ENCODE measurements at places on chromosomes 5 and 9. TPM values are rescaled to one million over a fixed set of nuclear protein-coding genes. Genes with fewer than 3 reads are reported as not detected.
A peak's percentile ranks its signal among the peaks of the same experiment; 100 is the strongest.

Gene HRCT1
- 0.92 TPM for total RNA-seq

Gene CDO1
- total RNA-seq: not detected

Gene SHOC1
- total RNA-seq: not detected

DNA sequence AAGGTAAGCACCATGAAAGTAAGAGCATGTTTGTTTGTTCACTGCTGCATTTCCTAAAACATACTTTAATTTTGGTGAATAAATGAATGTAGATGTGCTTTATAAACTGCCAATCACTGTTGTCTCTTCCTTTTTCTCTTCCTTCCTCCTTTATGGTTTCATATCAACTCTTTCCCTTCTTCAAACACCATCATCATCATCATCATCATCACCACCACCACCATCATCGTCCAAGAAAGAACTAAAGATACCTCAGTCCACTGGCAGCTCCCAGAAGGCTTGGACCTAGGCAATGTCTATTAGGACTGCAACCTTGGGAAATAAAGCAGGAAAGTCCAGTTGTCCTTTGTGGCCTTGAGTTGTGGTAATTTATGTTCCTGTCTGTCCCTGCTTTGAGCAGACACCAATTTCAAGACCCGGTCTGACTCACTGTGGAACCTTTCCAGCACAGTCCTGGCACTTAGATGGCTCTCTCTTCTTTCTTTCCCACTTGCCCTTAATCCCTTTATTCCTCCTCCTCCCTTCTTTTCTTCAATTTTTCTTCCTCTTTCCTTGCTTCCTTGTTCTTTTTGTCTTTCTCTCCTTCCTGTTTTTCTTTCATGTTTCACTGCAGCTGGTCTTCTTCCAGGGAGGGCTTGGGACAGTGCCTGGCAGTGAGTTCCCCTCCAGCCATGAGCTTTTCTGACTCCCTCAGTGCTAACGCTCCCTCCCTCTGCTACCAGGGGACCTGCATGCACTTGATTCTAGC, 99.3 kb downstream of the ANGPTL2 start:
- no peak overlapping the region for H3K4me3 ChIP-seq
- no peaks in the 10 kb centered on the region for H3K4me1 ChIP-seq
- no peaks in the 10 kb centered on the region for H3K36me3 ChIP-seq

DNA sequence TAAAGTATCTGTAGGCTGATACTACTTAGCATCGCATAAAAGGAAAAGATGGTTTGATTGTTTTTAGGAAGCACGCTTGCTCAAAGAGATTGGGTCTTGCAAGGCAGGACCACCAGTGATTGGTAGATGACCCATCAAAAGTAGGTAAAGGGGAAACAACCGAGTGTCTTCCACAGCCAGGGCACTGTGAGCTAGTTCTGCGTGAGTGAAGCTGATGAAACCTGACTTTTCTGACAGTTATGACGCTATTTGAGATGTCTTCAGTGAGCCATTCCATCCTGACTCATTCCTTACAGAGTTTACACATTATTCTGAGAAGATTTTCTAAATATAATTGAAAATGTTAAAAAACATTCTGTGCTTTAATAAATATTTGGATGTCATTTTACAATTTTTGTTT, 49.7 kb downstream of the BASP1 start:
- H3K27ac ChIP-seq: no peak overlapping the region
- H3K4me3 ChIP-seq: no peak overlapping the region
- H3K4me1 ChIP-seq: no peaks in the 10 kb centered on the region
- no peaks in the 10 kb centered on the region for H3K36me3 ChIP-seq
- H3K27me3 ChIP-seq: no peaks in the 10 kb centered on the region
- DNase-seq: no peak

DNA sequence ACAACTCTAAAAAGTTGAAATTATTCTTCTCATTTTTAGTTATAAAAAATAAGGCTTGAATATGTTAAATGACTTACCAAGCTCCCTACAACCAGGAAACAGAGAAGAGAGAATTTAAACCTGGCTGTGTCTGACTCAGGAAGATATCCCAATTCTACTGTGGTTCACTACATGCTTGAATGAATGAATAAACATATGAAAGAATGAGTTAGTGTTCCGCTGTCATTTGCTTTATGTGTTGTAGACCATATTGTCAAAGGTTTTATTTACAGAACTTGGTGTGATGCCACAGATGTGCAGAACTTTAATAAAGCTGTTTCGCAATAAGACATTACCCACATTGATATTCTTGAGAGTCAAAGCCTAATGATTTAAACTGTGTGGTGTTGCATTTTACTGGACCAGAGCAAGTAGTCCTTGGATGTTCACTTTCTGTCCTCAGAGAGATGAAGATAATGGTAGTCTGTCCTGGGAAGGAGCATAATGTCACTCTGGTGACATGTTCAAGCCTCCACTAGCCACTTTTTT, 313.2 kb downstream of the TRIM32 start:
- no peaks in the 10 kb centered on the region for H3K4me1 ChIP-seq
- H3K27ac ChIP-seq: no peak overlapping the region
- H3K4me3 ChIP-seq: no peak overlapping the region
- DNase-seq: no peak
- H3K36me3 ChIP-seq: no peaks in the 10 kb centered on the region

- no peaks in the 10 kb centered on the region for H3K4me1 ChIP-seq
- H3K27me3 ChIP-seq: no peaks in the 10 kb centered on the region
- H3K36me3 ChIP-seq: no peaks in the 10 kb centered on the region
- H3K4me3 ChIP-seq: no peak overlapping the region
- no peak for DNase-seq
These were observed 74.2 kb upstream of the TNFSF8 start for GRCh38 chr9:115004545-115004944.

GRCh38 chr5:7904170-7904569, 35.2 kb downstream of the MTRR start:
- H3K36me3 ChIP-seq: peaks cover 83% of the 10 kb centered on the region
- no peak overlapping the region for H3K4me3 ChIP-seq
- H3K4me1 ChIP-seq: no peaks in the 10 kb centered on the region
- H3K27ac ChIP-seq: no peak overlapping the region
- no peaks in the 10 kb centered on the region for H3K27me3 ChIP-seq

GRCh38 chr5:89932771-89933181, 476.8 kb downstream of the CETN3 start:
- H3K4me3 ChIP-seq: no peak overlapping the region
- H3K36me3 ChIP-seq: no peaks in the 10 kb centered on the region
- H3K27me3 ChIP-seq: no peaks in the 10 kb centered on the region
- DNase-seq: peak; percentile 14

- H3K27ac ChIP-seq: no peak overlapping the region
- H3K36me3 ChIP-seq: no peaks in the 10 kb centered on the region
- no peaks in the 10 kb centered on the region for H3K4me1 ChIP-seq
- no peaks in the 10 kb centered on the region for H3K27me3 ChIP-seq
These were observed 124.3 kb downstream of the FGF1 start for GRCh38 chr5:142561486-142562097.

DNA sequence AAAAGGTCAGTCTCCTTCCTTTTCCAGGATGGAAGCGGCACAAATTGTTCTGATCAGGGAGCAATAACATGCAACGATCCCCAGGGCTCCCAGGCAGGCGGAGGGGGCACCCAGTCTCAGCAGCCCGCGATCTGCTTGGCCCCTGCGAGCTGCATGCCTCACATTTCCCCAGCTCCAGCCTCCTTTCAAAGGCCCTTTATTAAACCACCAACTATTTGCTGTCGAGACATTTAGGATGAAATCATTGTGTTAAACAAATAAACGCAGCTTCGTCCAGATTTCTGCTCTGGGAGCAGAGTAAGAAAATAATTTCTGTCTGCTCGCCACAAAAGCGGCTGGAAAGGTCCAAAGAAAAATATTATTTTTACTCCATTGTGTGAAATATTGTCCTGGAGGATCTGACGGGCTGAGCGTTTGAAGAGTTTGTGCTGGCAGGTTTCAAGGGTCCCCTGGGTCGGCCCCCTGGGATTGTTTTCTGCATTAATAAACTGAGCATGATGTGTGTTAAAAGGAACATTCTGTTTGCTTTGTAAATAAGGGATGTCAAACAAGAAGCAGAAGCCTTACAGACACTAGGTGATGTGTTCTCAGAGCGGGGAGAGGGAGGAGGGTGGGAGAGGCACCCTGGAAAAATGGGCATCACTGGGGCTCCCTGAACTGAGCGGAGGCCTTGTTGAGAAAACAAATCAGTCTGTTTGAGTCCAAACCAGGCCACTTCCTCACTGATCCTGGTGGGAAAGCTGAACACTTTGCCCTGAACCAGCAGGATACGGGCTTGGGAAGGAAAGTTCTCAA, 110.1 kb downstream of the FOXD1 start:
- no peak overlapping the region for H3K4me3 ChIP-seq
- no peaks in the 10 kb centered on the region for H3K36me3 ChIP-seq
- H3K27me3 ChIP-seq: peaks cover 27% of the 10 kb centered on the region

DNA sequence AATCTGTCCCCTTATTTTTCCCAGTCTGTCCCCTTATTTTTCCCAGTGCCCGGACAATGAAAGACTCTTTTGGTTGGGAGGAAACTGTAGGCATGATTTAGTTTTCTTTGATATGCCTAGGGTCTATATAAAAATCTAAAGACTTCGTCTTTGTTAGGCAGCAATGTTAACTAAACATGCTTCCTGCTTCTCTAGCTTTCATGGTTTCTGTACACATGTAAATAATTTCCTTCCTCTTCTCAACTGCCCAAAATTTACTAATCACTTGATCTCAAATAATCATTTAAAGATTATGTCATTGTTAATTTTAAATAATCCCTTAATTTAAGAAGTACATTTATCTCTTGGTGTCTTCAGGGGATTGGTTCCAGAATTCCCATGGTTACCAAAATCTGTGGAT, 47.8 kb upstream of the RAPGEF6 start:
- no peak for DNase-seq
- no peak overlapping the region for H3K4me3 ChIP-seq
- no peak overlapping the region for H3K27ac ChIP-seq
- no peaks in the 10 kb centered on the region for H3K27me3 ChIP-seq
- peaks cover 37% of the 10 kb centered on the region for H3K36me3 ChIP-seq
- H3K4me1 ChIP-seq: no peaks in the 10 kb centered on the region

DNA sequence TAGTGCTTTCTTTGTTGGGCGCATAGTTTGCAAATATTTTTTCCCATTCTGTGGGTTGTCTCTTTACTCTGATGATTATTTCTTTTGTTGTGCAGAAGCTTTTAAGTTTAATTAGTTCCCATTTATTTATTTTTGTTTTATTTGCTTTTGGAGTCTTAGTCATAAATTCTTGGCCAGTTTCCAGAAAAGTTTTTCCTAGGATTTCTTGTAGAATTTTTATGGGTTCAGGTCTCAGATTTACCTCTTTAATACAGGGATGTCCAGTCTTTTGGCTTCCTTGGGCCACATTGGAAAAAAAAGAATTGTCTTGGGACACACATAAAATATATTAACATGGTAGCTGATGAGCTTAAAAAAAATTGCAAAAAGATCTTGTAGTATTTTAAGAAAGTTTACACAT, 122.0 kb downstream of the WDR70 start:
- no peak overlapping the region for H3K27ac ChIP-seq
- no peak overlapping the region for H3K4me3 ChIP-seq
- peaks cover 20% of the 10 kb centered on the region for H3K36me3 ChIP-seq
- no peaks in the 10 kb centered on the region for H3K4me1 ChIP-seq
- no peaks in the 10 kb centered on the region for H3K27me3 ChIP-seq

- H3K27ac ChIP-seq: no peak overlapping the region
- no peak for DNase-seq
- no peaks in the 10 kb centered on the region for H3K4me1 ChIP-seq
- H3K36me3 ChIP-seq: no peaks in the 10 kb centered on the region
- H3K27me3 ChIP-seq: no peaks in the 10 kb centered on the region
These were observed 318.2 kb downstream of the SLCO4C1 start for GRCh38 chr5:101977729-101978345.

DNA sequence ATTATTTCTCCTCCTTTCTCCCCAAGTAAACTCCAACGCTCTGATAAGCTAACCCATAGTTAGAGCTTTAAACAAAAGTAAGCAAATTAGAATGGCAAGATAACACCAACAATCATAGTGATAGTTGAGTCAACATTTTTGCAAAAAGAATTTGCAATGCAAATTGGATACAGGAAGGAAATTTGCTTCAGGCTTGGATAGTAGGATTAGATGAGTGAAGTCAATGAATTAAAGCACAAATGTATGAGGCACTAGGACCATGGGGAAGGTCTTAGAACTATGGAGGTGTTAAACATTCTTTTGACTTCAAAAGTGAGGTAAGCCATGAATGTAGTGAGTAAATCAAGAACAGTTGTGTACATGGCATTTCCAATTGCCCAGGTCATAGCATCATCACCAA, 289.8 kb upstream of the GRAMD2B start:
- no peak overlapping the region for H3K4me3 ChIP-seq
- H3K27ac ChIP-seq: no peak overlapping the region
- H3K36me3 ChIP-seq: no peaks in the 10 kb centered on the region
- DNase-seq: no peak
- H3K27me3 ChIP-seq: no peaks in the 10 kb centered on the region

DNA sequence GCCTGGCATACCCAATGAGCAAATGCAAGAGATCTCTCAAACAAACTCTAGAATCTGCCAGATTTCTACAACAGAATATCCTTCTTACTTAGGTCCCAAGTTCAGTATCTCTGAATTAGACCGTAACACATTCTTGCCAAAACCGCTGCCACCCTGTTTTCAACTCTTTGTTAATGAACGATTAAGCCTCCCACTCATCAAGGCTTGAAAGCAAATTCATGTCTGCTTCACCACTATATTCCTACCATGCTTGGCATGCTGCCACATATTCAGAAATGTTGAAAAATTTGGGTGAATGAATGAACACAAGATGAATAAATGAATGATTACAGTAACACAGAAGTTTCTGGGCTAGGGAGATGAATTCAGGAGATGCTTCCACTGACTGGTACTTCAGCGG, 119.9 kb downstream of the BNC2 start:
- no peak overlapping the region for H3K4me3 ChIP-seq
- DNase-seq: no peak

DNA sequence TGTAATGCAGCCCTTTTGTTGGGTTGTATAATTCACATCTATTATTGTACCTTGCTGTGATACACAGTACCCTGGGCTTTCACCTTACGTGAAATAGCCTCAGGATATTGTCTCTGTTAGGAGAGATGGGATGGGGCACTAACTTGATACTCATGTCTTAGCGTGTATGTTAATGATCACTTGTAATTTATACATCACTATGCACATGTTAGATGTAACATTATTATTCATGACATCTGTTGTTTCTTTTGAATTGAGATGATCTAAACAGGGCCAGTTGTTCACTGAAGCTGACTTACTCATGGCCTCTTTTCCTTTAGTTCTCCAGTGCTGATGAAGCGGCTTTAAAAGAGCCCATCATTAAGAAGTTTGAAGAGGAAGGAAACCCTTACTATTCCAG, 65.2 kb downstream of the MCCC2 start:
- H3K36me3 ChIP-seq: peaks cover 89% of the 10 kb centered on the region
- no peak for DNase-seq
- no peaks in the 10 kb centered on the region for H3K27me3 ChIP-seq
- no peak overlapping the region for H3K4me3 ChIP-seq
- H3K27ac ChIP-seq: no peak overlapping the region
- H3K4me1 ChIP-seq: no peaks in the 10 kb centered on the region

Measured in stomach (tissue), 19 donors.